HuH-7 (cell line): ENCODE measurements at places on chromosomes 6 and 20.
A peak's percentile ranks its signal among the peaks of the same experiment; 100 is the strongest.

DNA sequence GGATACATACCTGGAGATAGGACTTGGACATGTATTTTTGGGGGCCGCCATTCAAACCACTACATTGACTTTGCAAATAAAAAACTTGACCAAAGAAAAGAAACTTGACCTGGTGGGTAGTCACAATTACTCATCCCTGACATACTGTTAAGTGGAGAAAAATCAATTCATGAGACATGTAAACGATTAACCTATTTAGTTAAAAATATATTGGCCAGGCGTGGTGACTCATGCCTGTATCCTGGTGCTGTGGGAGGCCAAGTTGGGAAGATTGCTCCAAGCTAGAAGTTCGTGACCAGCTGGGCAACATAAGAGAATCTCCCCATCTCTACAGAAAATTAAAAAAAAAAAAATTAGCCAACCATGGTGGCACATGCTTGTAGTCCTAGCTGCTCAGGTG is 2.5 kb upstream of the SRSF12 start:
- no peak for DNase-seq

GRCh38 chr20:59743767-59744485 is 139.6 kb downstream of the PHACTR3 start:
- no peak for DNase-seq

DNA sequence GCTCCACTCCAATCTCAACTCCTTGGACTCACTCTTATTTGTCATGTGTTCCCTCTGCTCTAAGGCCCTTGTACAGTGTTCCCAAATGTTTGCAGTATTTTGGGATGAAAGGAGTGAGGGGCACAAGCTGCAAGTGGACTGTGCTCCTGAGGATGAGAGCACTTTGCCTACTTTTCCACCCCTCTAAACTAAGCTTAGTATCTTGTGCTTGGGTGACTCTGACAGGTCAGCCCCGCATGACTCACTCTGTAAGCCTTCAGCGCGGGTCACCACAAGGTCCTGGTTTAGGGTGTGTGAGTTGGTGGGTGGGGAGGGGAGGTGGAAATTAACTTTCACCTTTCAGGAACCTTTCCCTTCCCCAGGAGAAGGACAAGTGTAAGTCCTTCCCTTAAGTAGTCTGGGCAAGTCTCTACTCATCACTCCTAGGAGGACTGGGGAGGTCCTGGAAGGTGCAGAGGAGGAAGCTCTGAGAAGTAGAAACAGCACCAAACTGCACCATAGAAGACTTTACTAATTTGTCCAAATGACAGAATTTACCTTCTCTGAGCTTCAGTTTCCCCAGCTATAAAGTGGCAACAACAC is 68.8 kb upstream of the EPB41L1 start:
- peak; percentile 66 for DNase-seq

- peak; percentile 36 for DNase-seq
Measured at GRCh38 chr6:137799950-137800568, 67.0 kb upstream of the TNFAIP3 start.

DNA sequence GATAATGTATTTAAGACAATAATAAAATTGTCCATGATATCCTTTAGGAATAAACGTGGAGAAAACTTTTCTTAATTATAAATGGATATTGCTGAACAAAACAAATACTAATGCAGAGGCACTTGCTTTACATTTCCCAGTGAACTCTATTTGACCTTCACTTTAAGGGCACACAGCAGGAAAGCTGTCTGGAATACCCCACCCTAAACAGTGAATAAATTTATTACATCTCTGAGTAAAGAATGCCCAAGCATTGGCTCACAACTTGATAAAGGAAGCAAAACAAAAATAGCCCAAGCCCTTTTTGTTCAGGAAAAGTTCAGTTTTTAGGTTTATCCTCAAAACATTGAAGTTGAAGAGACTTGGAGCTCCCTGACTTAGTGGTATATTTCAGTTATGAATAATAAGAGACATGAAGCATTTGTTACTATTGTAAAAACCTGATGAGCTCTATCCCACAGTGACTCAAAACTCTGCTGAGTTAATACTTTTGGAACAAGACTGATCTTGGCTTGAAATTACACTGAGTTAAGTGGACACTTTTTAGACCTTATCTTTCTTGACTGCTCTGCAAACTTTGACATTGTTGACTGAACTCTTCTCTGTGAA is 353.9 kb downstream of the BCKDHB start:
- DNase-seq: no peak

- no peak for DNase-seq
Measured at GRCh38 chr6:15922510-15923250, 206.2 kb upstream of the MYLIP start.

GRCh38 chr6:111992851-111993250 is 61.1 kb upstream of the CCN6 start:
- no peak for DNase-seq
